Glomerular endothelial cell (primary cell): ENCODE measurements at places on chromosomes 13 and 19. TPM values are rescaled to one million over a fixed set of nuclear protein-coding genes. Genes with fewer than 3 reads are reported as not detected.

The ATP4B gene
- 0.58 TPM in 1 of 2 replicates, not detected in the other for total RNA-seq

GRCh38 chr19:18440415-18440877, 2.5 kb upstream of the ISYNA1 start:
- DNase-seq: no peak

The GNG8 gene
- not detected in 2 replicates for total RNA-seq

DNA sequence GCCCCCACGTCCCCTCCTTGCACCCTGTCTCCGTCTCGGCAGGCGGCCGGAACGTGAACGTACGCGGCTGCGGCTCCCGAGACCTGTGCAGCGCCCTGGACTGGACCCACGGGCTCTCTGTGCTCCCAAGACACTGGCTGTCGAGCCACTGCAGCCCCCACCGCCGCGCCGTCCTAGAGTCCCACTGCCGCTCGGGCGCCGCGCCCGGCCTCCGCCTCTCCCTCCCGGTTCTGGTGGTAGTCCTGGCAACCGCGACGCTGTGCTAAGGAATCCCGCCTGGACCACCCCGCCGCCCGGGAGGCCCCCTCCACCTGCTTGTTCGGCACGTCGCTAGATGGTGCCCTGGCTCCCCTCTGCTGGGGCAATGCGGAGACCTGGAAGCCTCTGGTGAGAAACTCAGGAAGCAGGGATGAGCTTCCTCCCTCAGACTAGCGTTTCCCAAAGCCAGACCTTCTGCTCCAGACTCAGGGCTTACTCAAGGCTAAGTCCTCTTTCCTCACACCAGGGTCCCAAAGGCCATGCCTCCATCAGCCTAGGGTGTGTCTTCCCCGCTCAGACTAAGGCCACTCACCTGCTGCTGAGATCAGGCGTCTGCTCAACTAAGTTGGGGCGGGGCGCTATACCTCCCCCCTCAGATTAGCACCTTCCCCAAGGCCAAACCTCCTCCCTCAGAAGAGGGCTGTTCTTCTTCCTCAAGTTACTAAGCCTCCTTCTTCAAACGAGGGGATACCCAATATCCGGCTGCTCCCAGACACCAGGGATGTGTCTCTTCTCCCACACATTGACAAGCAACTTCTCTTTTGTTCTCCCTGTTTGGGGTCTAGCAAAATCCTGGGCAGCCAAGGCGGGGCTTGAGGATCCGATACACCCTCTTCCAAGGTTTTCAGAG, 16.1 kb upstream of the IRGC start:
- no peak for DNase-seq

The PCDH17 gene
- 0.39 and 3.0 TPM in 2 replicates for total RNA-seq

DNA sequence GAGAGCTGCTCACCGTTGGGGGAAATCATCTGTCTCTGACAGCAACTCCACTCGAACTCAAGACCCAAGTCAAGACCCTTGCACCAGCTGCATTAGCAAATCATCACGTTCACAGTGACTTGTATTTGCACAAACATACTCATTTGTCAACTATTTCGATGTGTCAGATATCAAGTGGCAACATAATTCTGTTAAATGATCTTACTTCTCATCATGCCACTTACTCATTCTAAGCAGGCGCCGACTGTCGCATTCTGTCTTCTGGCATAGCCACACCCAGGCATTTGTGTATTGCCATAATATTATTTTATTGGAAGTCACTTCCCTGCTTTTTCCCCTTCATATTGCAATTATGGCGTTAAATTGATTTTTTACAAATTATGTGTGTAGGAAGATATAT, 23.0 kb upstream of the ATP1A3 start:
- DNase-seq: no peak

DNA sequence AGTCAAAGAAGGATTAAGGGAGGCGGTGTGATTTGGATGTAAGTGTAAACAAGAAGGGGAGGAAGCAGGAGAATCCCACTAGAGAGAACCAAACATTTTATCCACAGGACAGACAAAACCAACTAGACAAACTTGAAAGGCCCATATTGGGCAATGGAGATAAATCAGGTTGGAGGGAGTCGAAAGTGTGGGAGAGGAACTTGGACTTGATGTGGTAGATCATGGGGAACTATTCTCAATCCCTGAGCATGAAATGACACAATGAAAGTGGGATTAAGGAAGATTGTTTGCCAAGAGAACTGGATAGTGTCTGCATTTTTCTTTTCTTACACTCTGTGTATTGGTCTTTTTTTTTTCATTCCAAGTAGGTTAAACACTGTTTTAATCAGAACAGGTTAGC, 17.9 kb downstream of the GPR183 start:
- DNase-seq: no peak

The LILRA2 gene
- total RNA-seq: not detected in 2 replicates

- DNase-seq: no peak
Measured at GRCh38 chr19:38107129-38107528, 116.9 kb downstream of the DPF1 start.

- DNase-seq: no peak
Measured at GRCh38 chr19:2731181-2731995, 8.4 kb downstream of the SLC39A3 start.

The ZNRF4 gene
- not detected in 2 replicates for total RNA-seq

The CXCL17 gene
- not detected in 2 replicates for total RNA-seq

DNA sequence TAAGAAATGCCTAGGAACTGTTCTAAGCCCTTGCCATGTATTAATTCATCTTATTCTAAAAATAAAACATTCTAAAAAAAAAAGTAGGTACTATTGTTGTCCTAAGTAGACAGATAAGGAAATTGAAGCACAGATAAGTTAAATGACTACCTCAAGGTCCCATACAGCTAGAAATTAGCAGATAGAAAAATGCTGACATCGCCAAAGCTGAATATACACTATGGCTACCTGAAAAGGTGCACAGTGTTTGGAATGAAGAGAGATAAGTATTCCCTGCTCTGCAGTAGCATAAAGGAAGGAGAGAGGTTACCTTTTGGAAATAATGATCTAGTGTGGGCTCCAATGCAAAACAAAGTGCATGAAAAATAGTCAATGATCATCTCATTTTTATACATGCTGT, 65.3 kb downstream of the DCT start:
- DNase-seq: no peak

DNA sequence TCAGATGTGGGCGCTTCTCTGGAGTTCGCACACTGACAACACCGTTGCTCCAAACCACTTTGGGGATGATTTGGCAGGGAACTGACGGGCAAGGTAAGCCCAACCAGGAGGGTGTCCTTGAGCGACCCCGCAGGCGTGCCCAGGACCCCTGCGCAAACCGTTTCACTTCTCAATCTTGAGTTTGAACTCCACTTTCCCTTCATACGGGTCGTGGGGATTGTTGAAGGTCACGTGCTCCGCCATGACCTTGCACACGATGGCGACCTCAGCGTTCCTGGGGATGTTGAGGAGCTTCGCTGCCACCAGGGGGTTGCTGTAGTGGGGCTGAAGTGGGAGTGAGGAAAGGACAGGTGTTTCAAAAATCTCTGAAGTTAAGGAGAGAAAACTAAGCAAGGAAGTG, 8.8 kb downstream of the ATP4B start:
- no peak for DNase-seq

DNA sequence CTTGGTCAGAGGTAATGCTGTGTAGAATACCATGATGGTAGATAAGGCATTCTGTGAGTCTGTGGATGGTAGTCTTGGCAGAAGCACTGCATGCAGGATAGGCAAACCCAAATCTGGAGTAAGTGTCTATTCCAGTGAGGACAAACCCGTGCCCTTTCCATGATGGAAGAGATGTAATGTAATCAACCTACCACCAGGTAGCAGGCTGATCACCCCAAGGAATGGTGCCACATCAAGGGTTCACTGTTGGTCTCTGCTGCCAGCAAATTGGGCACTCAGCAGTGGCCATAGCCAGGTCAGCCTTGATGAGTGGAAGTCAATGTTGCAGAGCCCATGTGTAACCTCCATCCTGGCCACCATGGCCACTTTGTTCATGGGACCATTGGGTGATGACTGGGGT, 155.0 kb downstream of the RAP2A start:
- DNase-seq: no peak

The CKM gene
- total RNA-seq: not detected in 2 replicates

GRCh38 chr13:112869202-112870050, 99.6 kb upstream of the MCF2L start:
- no peak for DNase-seq
